ENCODE measurements at places on chromosomes 6 and 20.

GRCh38 chr6:49339096-49339495 lies 124.0 kb downstream of the MMUT start:
- DNase-seq = no peak

DNA sequence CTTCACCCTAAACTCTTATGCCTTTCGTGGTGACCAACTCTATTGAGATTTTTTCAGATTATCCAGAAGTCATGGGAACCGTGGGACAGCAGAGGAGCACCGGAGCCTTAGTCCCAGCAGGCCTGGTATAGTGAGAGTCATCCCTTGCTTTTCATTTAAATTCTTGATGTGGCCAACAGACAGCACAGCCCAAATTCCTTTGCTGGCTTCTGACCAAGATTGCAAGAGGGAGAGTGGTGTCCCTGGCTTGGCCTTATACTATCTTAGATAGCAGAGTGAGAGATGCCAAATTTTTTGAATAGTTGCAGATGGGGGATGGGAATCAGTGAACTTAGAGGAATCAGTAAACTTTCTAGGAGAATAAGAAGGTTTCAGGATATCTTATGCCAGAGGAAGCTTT lies 7.8 kb downstream of the STX11 start:
- no peak for DNase-seq

DNA sequence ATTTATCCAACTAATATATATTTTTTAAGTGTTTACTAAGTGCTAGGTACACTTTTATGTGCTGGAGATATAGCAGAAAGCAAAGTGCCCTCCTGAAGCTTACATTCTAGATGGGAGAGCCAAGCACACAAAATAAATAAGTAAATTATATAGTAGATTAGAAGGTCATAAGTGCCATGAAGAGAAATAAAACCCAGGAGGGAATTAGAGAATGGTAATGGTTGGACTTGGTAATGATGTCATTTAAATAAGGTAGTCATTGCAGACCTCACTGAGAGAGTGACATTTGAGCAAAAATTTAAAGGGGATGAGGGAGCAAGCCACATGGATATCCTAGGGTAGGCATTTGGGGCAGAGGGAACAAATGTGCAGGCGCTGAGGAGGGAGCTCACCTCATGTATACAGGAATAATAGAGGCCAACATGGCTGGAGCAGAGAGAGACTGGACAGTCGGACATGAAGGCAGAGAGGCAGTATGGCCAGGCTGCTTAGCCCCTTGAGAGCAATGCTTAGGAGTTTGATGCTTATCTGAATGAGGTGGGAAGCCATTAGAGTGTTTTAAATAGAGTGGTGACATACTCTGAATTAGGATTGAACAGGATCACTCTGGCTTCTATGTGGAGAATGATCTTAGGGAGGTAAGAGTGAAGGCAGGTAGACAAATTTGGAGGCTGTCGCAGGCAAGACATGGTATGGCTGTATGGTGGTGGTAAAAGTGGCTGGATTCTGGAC lies 14.1 kb downstream of the DSE start:
- DNase-seq = no peak

DNA sequence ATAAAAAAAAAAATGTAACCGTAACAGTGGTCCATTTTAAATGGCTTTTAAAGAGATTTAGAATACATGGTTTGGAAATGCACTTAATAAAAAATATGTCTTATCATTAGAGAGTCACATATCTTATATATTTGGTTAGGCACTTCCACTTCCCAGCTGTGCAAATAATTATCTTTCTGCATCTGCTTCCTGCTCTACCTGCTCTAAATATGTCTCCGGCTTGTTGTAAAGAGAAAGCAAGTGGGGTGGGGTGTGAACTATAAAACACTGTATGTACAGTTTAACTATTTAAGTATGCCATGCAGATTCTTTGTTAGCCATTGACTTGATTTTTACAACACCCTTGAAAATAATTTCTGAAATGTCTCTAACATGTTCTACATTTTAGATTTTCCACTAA lies 106.3 kb downstream of the NKAIN2 start:
- no peak for DNase-seq

DNA sequence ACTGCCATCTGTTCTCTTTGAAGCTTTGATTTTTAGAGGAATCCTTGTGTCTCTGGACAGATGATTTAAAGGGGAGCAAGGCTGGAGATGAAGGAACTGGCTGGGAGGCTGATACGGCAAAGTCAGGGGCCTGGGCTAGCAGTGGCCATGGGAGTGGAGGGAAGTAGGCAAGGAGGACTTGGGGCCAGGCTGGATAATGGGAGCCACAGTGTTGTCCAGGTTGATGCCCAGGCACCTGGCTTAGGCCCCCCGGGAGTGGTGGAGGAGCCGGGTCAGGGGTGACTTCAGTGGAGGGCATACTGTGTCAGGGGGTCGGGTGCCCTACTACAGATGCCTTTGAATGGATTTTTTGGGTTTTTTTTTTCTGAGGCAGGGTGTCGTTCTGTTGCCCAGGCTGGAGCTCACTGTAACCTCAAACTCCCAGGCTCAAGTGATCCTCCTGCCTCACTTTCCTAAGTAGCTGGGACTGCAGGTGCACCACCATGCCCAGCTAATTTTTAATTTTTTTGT lies 45.0 kb downstream of the EFCAB8 start:
- DNase-seq = no peak

DNA sequence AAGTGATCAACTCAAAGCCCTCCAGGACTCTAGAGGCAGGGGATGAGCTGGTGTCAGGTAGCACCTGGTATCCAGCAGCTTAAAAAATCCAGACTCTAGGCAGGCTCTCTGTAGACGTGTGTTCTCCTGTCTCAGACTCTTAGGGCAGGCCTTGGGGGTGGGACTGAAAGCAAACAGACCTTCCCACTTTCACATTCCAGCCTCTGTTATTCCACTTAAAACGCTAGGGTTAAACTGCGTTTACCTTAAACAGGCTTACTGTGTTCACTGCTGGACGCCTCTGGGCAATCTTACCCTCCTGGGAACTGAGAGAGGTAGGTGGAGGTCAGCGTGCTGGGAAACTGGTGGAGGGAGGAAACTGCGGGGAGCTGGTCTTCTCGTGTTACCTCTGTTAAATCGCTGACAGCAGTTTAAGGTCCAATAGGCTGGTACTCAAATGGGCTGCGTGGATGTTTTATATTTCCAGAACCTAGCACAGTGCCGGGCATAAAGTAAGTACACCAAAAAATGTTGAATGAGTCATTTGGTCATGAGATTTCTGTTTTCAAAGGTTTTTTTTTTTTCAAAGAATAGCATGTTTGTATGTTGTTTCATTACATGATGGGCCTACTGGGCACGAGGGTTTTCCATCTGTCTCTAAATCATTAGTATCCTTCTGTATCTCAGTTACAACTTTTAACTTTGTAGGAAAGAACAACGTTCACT lies at the start of gene GCNT2:
Gene GCNT2, plus strand, starts transcription at position 248 of the 705 bp plus-strand sequence. CDS start 7,561 bp downstream, outside the sequence.
- DNase-seq = no peak

GRCh38 chr20:24565835-24566351 lies 96.5 kb downstream of the SYNDIG1 start:
- DNase-seq = no peak

- no peak for DNase-seq
Measured at GRCh38 chr6:168136001-168136400, 57.0 kb upstream of the FRMD1 start.

DNA sequence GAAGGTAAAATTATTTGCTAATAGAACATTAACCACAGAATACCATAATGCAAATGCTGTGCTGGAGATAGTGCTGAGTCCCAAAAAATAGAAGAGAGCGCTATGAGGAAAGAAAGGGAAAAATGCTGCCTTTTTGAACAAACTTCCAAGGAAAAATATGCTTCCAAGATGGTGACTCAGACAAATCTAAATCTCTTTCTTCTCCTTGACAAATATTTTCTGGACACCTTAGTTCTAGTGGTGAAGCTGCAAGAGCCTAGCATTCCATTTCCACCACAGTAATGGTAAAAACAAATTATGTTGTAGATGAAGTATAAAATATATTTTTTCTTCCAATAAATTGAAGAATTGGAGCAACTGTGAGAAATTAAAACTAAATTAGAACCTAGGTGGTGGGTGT lies 155.6 kb upstream of the TBX18 start:
- no peak for DNase-seq

- no peak for DNase-seq
Measured at GRCh38 chr6:17562636-17563035, 37.5 kb upstream of the FAM8A1 start.

- DNase-seq = no peak
Measured at GRCh38 chr6:20265842-20266241, 53.6 kb upstream of the MBOAT1 start.

All from SIG-M5 (cell line).